ENCODE measurements at places on chromosomes 2 and 18. TPM values are rescaled to one million over a fixed set of nuclear protein-coding genes. Genes with fewer than 3 reads are reported as not detected.

DNA sequence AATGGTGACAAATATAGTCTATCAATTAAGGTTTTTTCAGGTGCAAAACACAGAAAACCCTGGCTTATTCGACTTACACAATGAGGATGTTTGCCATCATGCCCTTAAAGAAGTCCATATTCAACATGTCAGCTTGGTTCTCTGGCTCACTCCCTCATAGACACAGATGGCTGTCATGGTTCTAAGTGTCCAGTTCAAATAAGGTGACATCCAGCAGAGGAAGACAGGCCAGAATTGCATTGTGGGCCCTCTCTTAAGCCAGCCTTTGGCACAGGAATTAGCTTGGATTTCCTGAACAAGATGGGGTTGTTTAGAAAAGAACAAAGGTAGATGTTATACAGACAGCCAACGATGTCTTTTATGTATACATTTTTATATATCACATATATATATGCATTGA, 18.7 kb upstream of the SLC1A4 start:
- DNase-seq: no peak

DNA sequence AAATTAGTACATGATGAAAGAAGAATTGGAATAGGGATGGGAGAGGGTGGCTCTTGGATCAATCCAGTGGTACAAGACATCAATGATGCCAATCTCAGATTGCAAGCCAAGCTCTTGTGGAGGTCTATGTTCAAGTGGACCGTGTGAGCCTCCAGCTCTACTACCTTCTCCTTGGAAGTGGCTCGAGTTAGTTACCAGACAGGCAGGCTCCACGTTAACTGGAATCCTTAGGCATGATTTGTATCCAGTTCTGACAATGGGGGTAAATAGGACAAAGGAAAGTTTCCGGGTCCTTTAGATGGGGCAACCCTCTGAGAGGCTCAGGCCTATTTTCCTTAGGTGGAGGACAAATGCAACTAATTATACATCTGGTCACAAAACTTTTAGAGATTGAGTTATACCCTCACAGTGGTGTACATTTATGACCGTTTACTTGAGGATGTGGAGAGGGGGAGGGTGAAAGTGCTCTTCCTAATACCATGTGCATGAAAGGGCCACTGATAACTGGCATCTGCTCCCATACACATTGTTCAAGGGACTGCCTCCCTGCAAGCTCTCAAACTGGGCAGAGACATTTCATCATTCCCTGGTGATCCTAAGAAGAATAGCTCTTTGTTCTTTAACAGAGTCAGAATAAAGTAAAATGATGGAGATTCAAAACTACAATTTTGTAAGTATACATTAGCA, 180.2 kb downstream of the SOCS6 start:
- no peak for DNase-seq

DNA sequence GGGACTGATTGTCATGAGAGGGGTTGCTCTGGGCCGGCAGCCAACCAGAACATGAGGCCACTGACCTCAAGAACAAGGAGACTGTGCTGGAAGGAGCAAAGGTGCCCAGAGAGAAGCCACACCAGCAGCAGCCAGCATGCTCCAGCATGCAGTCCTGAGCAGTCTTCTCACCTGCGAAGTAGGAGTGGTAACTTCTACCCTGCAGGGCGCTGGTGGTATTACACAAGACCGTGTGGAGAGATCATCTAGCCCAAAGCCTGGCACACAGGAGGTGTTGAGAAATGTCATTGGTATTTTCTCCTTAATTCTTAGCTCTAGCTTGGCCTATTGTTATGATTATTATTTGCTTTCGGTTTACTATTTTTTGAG, 132.7 kb downstream of the TSN start:
- DNase-seq: no peak

DNA sequence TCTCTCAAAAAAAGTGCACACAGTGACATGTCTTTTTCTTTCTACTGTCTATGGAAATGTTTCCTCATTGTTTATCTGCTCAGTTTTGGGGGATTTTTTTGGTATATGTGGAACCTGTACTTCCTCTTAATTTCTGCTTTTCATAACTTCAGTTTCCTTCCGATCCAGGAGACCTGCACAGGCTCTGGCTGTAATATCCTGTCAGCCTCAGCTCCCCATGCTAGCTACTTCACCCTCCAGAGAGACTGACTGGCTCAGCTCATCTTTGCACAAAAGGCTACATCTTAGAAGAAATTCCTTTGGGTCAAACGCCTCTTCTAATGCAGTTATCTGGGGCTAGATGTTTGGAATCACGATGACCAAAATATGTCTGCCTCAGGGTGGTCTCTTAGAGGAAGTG, 378.4 kb downstream of the RND3 start:
- DNase-seq: no peak

GRCh38 chr2:103010751-103011150, 248.9 kb downstream of the TMEM182 start:
- DNase-seq: no peak

- no peak for DNase-seq
Observed at GRCh38 chr2:132419941-132420340, 3.3 kb downstream of the GPR39 start.

DNA sequence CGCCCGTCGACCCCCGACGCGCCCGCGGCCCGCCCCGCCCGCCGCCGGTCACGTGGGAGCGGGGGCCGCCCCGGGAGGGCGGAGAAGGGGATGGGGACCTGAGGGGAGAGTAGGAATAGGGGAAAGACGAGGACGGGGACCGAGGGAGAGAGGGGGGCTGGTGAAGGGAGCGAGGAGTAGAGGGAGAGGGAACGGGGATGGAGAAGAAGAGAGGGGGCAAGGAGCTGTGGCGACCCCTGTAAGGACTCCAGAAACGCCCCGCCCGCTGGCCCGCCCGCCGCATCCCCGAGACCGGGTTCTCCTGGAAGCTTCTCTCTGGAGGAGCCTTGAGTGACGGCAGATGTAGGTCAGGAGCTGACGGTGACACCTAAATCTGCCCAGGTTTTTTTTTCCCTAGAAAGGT, 615 bp downstream of the ADNP2 start:
- DNase-seq: no peak

DNA sequence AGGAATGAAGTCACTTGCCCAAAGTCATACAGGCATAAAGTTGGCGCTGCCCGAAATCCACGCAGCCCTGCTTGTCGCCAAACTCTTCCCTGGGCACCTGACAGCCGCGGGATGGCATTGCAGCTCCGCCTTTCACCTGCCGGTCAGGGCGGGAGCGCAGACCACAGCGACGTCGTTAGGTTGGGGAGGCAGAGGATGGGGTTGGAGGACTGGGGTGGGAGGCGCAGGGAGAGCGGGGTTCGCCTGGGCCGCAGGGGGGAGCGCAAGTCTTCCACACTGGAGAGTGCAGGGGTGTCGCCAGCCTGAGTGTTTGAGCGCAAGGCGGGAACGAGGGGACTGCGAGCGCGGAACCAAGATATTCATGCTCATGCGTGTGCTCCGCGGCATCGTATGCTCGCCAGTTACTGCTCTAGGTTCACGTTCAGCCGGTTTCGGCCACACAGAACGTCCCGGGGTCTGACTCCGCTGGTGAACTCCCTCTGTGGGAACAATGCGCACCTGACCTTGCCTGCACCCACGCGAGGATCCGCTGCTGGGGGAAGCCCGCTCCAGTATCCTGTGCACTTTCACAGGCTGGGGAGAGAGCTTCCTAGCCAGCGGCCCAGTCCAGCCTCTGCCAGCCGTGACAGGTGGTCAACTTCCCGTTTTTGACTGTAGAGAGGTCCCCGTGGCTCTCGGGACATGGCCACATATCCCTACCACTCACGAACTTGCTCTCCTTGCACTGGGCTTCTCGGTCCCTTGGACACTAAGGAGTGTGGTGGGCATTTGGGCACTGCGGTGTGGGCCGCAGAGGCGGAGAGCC, 767 bp upstream of the NPPC start:
- no peak for DNase-seq

GRCh38 chr2:62296034-62296831, 100.3 kb downstream of the B3GNT2 start:
- no peak for DNase-seq

- no peak for DNase-seq
Observed at GRCh38 chr2:16660556-16660955, 5.1 kb downstream of the CYRIA start.

- no peak for DNase-seq
Observed at GRCh38 chr2:121046335-121046734, 238.7 kb downstream of the TFCP2L1 start.

GRCh38 chr2:72208225-72208624, 60.6 kb upstream of the CYP26B1 start:
- DNase-seq: no peak

- no peak for DNase-seq
Observed at GRCh38 chr18:30343090-30343489, 699.5 kb downstream of the DSC3 start.

- DNase-seq: no peak
Observed at GRCh38 chr18:37717098-37717497, 151.5 kb upstream of the CELF4 start.

- no peak for DNase-seq
Observed at GRCh38 chr18:74499633-74500032, 3.5 kb downstream of the CNDP2 start.

DNA sequence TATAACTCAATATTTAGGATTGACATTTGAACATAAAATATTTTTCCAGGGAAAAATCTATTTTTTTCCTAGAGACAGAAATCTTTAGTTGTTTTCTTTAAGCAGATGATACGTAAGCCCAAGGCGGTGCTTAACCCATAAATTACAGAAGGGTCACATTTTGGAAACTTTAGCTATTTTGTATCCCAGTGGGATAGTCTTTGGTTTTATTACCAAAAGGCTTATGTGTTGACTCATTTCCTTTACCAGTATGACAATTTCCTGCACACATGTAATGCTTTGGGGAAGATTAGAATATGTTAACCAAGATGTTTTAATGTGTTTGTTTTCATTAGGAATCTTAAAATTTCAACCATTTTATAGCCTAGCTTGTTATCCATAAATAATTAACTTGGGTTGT, 24.8 kb downstream of the DYNC1I2 start:
- DNase-seq: no peak

DNA sequence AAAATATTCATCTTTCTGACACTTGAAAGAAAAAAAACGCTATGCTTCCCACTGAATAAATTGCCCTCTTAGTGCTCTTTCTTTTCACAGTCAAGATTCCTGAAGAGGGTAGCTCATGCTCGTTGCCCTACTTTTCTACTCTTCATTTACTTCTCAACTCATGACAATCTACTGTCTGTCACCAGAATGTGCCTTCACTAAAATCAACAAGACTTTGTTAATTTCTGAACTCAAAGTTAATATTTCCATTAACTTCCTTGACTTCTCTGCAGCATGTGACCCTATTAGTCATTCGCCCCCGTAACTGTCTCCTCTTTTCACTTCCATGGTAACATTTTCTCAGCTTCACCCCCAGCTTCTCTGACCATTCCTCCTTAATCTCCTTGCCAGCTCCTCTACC, 98.9 kb upstream of the MAPRE2 start:
- no peak for DNase-seq

- no peak for DNase-seq
Observed at GRCh38 chr2:200302940-200303727, 3.4 kb upstream of the SPATS2L start.

DNA sequence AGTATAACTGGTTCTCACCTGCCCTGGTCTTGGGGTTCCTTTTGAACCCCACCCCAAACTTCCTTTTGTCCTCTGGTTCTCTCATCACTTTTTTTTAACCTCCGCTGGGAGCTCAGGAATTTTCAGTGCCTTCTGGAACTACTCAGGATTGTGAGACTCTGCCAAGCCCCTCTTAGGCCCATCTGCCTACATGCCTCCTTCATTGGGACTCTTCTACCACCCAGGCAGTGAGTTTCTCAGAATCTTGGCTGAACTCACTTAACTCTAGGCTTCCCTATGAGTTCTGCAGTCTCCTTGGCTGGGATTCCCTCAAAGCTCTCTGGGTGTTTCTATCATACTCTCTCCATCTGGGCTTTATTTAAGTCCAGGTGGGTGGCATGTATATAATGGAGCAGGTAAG, 86.3 kb downstream of the MDH1 start:
- DNase-seq: no peak

DNA sequence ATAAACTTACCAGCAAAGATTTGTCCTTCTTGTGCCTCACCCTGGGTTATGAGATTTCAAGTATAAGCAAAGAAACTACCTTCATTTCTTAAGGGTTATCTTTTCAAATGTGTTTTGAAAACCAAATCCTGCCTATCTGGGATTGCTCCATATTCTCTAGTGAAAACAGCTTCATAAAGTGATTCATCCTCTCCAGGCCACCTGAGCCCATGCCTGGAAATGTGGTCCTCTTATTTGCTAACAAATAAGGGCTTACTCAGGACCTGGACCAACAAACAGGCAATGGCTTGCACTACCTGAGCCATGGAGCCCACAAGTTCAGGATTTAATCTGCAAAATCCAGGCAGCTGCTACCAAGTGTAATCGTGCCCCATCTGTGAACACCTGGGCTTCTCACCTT, 234.4 kb upstream of the RBBP8 start:
- no peak for DNase-seq

DNA sequence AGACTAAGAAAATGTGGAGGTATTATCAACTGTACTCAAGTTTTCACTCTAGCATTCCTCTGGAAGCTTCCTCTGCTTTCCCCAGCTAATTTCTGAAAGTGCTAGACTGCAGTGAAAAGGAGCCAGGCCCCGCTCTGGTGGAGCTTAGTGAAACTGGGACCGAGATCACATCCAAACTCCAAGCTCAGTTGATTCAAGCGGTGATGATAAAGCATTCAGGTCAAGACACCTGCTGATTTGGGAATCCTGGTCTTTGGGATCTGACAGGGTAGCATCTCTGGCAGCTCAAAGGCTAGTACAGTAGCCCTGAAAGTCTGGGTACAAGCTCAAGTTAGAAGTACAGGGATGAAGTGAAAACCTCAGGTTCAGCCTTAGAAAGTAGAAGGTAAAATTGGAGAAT, 120.2 kb upstream of the CRIM1 start:
- no peak for DNase-seq

- DNase-seq: no peak
Observed at GRCh38 chr2:132253496-132254305, 91.9 kb upstream of the ANKRD30BL start.

DNA sequence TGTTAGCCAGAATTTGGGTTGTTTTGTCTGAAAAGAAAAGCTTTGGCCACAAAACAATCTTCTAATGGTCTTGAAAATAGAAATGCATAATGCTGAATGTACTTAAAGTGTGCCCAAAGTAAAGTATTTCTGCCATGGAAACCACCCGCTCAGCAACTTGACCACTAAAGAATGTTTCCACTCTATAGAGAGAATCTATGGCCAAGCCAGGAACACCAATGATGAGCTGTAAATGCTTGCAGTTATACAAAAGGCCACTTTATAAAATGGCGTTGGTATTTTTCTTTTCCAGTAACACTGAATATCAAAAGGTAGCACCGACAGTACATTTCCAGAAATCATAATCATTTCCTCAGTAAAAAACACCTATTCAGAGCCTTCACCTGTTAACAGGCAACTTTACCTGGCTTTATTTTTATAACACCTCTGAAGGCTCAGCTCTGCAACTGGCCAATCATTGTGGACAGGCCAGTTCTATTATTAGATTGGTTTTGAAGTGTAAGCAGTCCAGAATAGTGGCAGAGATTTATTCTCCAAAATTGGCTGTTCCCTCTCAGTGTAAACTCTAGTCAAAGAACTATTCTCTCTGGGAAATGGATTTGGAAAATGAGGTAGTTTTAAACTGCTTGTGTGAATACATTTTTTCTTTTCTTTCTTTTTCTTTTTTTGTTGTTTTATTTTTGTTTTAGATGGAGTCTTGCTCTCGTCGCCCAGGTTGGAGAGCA, 36.1 kb downstream of the SLC40A1 start:
- DNase-seq: no peak

The UGT1A3 gene
- polyA plus RNA-seq: not detected

The LIMS2 gene
- polyA plus RNA-seq: 23.6 TPM

The ZBTB14 gene
- polyA plus RNA-seq: 26.0 TPM

The C2orf92 gene
- polyA plus RNA-seq: 6.3 TPM

Data from right renal pelvis (tissue), 4 donors.